ENCODE measurements at places on chromosomes 11 and 22.

GRCh38 chr11:122198291-122198983 lies 82.4 kb upstream of the BLID start:
- H3K27me3 ChIP-seq: no peaks in the 10 kb centered on the region
- DNase-seq: no peak
- no peak overlapping the region for H3K4me3 ChIP-seq
- peaks cover 50% of the 10 kb centered on the region for H3K4me1 ChIP-seq
- H3K36me3 ChIP-seq: no peaks in the 10 kb centered on the region
- H3K27ac ChIP-seq: peak overlapping the region; percentile 66

- DNase-seq: no peak
- H3K27me3 ChIP-seq: no peaks in the 10 kb centered on the region
- H3K27ac ChIP-seq: no peak overlapping the region
- no peaks in the 10 kb centered on the region for H3K4me1 ChIP-seq
- H3K4me3 ChIP-seq: no peak overlapping the region
Observed at GRCh38 chr11:66894141-66894540, 37.3 kb downstream of the LRFN4 start.

- peaks cover 9% of the 10 kb centered on the region for H3K4me1 ChIP-seq
- no peak overlapping the region for H3K27ac ChIP-seq
- DNase-seq: no peak
- H3K36me3 ChIP-seq: no peaks in the 10 kb centered on the region
- no peak overlapping the region for H3K4me3 ChIP-seq
Observed at GRCh38 chr11:102971766-102972165, 16.2 kb upstream of the MMP13 start.

DNA sequence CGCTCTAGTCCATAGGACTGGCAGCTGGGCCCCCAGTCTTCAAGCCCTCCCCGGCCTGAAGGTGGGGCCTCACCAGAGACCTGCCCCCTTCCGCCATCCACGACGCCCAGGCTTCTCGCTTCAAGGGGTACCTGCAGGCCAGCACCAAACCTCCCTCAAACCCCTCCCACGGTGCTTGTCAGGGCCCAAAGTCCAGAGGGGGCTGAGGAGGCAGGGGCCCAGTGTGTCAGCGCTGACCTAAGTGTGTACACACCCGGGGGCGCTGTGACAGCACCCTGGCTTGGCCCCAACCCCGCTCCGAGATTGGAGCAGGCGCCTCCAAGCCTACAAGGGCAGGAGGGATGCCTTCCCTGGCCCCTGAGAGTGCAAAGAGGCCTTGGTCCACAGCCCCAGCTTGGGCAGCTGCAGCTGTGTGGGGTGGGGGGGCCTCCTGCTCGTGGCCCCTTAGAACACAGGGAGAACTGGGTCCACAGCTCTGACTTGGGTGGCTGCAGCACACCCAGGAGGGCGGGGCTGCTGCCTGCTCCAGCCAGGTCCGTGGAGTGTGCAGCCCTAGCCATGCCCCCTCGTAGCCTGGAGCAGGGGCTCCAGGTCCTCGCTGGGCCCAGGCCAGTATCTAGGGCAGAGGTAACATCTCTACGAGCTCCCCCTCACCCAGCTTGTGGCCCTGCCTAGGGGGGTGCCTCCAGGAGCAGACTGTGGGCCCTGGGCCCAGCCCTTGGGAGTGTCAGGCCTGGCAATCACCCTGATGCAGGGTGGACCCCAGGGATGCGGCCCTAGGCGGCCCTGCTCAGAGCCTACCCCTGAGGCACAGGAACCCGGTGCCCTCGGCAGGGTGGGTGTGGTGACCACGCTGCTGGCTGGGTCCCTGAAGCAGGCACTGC lies 4.9 kb downstream of the SBF2 start:
- DNase-seq: no peak
- no peaks in the 10 kb centered on the region for H3K36me3 ChIP-seq
- peaks cover 13% of the 10 kb centered on the region for H3K4me1 ChIP-seq
- no peak overlapping the region for H3K27ac ChIP-seq
- H3K4me3 ChIP-seq: no peak overlapping the region
- no peaks in the 10 kb centered on the region for H3K27me3 ChIP-seq

- no peak for DNase-seq
- H3K27me3 ChIP-seq: no peaks in the 10 kb centered on the region
- H3K4me1 ChIP-seq: no peaks in the 10 kb centered on the region
- H3K27ac ChIP-seq: no peak overlapping the region
Observed at GRCh38 chr11:109958131-109958820, 134.9 kb upstream of the ZC3H12C start.

DNA sequence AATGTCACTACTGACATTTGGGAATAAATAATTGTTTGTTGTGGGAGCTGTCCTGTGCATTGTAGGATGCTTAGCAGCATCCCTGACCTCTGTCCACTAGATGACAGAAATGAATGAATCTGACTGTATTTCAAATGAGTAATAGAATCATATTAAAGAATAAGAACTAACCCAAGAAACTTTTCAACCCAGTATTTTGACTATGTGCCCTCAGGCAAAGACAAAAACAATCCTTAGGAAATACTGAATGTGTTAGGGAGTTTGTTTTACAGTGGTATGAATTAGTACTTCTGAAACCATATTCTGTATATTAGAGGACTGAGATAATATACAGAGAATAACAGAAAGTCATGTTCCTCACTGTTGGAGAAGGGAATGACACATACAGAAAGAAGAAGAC lies 320.9 kb upstream of the PITPNB start:
- no peaks in the 10 kb centered on the region for H3K36me3 ChIP-seq
- H3K4me1 ChIP-seq: peaks cover 13% of the 10 kb centered on the region
- no peak overlapping the region for H3K4me3 ChIP-seq
- no peaks in the 10 kb centered on the region for H3K27me3 ChIP-seq
- no peak for DNase-seq
- no peak overlapping the region for H3K27ac ChIP-seq

DNA sequence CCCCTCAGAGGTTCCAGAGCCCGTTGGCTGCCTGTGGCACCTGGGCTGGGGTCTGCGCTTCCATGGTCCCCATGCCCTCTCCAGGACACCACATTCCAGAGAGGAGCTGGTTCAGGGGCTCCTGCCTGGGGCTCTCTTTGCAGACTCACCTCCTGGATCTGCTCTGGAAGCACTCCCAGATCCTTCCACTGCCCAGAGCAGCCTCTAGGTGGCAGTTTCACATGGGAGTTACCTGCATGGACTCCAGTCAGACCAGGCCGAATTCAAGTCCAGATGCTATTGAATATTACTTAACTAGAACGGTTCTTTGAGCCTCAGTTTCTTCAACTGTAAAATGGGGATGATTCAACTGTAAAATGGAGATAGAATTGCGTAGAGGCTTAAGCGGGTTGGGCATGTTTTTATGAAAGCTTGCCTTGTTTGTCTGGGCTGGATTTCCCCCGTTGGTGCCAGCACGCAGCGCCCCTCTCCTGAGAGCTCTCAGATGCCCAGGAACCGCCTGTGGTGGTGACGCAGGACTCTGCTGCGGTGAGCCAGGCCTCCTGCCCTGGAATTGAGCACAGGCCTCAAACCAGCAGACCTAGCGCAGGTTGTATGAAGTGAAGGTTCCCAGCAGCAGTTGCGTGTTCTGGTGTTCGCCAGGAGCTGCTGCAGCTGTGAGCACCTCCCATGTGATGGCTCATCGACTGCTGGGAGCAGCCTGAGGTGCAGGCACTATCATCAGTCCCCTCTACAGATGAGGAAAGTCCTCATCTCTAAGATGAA lies 44.2 kb downstream of the LMO1 start:
- H3K27me3 ChIP-seq: no peaks in the 10 kb centered on the region
- DNase-seq: peak; percentile 80
- no peaks in the 10 kb centered on the region for H3K36me3 ChIP-seq
- H3K27ac ChIP-seq: no peak overlapping the region

GRCh38 chr22:27250886-27251285 lies 550.7 kb downstream of the MN1 start:
- H3K36me3 ChIP-seq: no peaks in the 10 kb centered on the region
- no peak overlapping the region for H3K4me3 ChIP-seq
- no peak overlapping the region for H3K27ac ChIP-seq
- H3K27me3 ChIP-seq: no peaks in the 10 kb centered on the region
- H3K4me1 ChIP-seq: no peaks in the 10 kb centered on the region

DNA sequence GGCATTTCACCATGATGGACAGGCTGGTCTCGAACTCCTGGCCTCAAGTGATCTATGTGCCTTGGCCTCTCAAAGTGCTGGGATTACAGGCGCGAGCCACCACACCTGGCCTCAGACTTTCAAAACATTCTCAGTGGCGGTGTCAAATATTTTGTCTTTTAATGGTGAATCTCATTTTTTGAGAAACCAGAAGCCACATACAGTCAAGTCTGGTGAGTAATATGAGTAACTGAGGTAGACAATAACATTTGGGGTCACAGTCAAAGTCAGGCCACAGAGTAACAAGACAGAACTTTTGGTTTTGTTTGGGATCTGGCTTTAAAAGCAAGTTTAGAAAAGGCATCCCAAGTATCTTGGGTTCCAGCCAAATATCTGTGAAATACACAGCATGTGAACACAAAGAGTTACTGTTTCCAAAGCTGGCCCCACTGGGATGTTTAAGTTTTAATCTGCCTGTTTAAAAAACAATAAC lies 5.6 kb upstream of the TMA7B start:
- no peak overlapping the region for H3K27ac ChIP-seq
- no peak overlapping the region for H3K4me3 ChIP-seq
- DNase-seq: no peak
- no peaks in the 10 kb centered on the region for H3K36me3 ChIP-seq
- H3K4me1 ChIP-seq: peaks cover 5% of the 10 kb centered on the region
